ENCODE measurements at places on chromosomes 5 and 9.
A peak's percentile ranks its signal among the peaks of the same experiment; 100 is the strongest.

DNA sequence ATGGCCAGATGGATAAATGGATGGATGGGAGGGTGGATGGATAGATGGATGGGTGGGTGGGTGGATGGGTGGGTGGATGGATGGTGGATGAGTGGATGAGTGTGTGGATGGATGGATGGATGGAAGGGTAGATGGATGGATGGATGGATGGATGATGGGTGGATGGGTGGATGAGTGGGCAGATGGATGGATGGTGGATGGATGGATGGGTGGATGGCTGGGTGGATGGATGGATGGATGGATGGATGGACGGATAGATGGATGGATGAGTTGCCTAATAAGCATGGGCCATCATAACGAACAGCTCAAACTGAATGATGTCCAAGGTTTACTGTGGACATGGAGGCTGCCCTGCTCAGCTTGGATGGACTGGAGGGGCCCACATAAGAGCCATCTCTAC, 89.8 kb upstream of the SMIM23 start:
- DNase-seq: no peak

DNA sequence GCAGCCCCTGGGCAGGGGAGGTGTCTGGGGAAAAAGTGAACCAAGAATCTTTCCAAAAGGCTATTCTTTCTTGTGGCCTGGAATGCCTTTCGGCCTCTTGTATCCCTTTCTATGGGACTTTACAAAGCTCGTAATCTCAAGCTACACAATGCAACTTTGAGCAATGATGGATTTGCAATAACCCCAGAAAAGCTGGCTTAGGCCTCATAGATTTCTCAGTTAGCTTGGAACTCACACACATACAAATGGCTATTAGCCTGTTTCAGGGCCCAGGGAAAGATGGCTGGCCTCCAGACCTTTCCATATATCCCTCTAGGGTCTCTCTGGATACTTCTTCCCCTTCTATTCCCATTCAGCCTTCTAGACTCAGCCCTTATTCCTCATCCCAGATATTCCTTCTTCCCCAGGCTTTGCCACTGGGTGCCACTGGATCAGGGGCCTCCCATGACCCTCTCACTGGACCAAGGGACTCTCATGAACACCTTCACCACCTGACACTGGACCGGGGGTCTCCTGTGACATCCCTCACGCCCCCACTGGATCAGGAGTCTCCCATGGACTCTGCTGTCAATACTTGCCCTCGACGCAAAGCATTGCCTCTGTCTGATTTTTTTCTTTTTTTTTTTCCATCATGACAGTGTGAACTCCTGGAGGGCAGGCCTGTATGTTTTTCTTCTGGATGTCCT, 59.5 kb downstream of the RAD23B start:
- no peak for DNase-seq

DNA sequence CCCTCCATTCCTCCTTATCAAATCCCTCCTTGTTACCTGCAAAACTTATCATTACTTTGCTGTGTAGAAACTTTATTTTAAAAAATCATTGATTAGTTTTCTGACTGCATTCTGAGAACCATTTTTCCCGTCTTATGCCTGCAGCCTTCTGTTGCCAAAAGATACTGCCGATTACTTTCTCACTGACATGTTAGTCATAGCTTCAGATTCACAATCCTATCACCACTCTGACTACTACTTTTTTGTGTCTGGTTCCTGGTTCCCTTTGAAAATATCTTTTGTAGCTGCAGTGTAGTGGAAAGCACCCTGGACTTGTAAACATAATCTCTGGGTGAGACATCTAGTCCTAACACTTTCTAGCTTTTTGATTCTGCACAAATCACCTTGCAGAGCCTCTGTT, 71.7 kb downstream of the NR2F1 start:
- DNase-seq: no peak

- no peak for DNase-seq
Measured at GRCh38 chr9:19920401-19920800, 131.6 kb upstream of the SLC24A2 start.

- no peak for DNase-seq
Measured at GRCh38 chr5:95035891-95036685, 248.8 kb downstream of the MCTP1 start.

DNA sequence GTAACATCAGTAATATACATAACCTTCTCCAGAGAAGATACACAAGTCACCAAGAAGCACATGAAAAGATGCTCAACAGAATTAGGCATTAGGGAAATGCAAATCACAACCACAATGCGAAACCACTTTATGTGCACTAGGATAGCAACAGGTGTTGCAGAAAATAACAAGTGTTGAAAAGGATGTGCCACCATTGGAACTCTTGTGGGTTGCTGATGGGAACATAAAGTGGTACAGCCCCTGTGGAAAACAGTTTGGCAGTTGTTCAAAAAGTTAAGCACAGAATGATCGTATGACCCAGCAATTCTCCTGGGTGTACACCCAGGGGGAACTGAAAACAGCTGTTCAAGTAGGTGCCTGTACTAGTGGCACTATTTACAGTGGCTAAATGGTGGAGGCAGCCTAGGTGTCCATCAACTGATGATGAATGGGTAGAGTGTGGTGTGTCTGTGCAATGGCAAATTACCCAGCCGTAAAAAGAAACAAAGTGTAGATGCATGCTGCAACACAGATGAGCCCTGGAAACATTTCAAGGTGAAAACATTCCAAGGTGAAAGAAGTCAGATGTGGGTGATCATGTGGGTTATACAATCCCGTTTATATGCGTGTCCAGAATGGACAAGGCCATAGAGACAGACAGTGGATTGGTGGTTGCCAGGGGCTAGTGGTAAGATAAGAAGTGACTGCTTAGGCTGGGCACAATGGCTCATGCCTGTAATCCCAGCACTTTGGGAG, 27.2 kb downstream of the CCDC69 start:
- DNase-seq: peak; percentile 73

DNA sequence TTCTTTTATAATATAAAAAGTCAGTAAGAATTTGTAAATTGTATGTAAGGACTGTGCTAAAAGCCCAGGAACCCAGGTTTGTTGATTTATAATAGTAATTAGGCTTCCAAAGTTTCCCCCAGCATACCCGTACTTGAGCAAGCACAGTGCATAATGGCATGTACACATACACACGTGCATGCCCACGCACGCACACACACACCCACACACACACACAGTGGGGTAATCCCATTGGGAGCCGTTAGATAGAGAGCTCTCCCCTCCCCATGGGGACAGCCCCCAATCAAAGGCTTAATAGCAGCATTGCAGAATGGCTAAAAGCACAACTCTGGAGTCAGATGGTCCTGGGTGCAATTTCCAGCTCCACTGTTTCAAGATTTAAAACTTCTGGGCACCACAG, 319.7 kb upstream of the RFX3 start:
- DNase-seq: no peak

GRCh38 chr9:97474372-97474925, 27.0 kb upstream of the TMOD1 start:
- no peak for DNase-seq
